ENCODE measurements at places on chromosomes 3 and 15.

DNA sequence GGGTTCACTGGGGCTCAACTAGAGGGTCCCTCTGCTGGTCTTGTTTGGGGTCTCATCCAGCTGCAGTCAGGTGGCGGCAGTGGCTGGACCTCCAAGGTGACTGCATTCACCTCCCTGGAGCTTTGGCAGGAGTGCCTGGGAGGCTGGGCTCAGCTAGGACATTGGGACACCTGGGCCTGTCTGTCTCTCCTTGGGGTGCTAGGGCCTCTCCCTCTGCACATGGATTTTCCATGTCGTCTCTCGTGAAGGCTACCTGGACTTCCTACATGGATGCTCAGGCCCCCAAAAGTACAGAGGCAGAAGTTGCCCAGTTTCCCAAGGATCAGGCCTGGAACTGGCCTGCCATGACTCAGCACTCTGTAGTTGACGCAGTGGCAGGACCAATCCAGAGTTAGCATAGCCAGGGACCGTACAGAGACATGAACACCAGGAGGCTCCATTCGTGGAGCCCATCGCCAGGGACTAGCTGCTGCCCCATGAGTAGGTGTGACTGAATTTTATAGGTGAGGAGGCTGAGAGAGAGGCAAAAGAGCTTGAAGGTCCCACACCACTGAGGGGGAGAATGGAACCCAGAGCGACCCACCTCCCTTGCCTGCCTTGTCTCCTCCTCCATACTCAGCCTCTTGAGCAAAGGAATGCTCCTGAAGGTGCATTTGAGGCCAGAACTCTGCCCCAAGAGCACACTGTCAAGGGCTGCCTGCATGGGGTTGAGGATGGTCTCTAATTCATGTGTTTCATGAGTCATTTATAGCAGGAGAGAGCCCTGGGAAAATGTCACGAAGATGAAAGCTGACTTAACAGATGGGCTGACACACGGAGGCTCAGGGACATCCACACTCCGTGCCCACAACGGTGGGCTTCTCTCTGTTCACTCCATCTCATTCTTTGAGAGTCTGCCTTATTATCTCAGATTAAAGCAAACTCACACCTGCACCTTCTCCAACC lies 13.0 kb upstream of the ALDH1A3 start:
- no peak for DNase-seq

- DNase-seq, result no peak
These were observed 5.4 kb upstream of the LINGO1 start for GRCh38 chr15:77637851-77638692.

- peak; percentile 85 for DNase-seq
These were observed at the start of gene SST for GRCh38 chr3:187669675-187670504. SST (minus strand) TSS chr3:187670394; CDS start chr3:187670291, 103 bp downstream.

GRCh38 chr15:67018441-67018840 lies 47.0 kb upstream of the SMAD3 start:
- no peak for DNase-seq

GRCh38 chr15:84981711-84982300 lies at the start of gene PDE8A:
PDE8A (plus strand) TSS chr15:84981856; CDS start chr15:84982163, 307 bp downstream.
- DNase-seq, result peak; percentile 69

DNA sequence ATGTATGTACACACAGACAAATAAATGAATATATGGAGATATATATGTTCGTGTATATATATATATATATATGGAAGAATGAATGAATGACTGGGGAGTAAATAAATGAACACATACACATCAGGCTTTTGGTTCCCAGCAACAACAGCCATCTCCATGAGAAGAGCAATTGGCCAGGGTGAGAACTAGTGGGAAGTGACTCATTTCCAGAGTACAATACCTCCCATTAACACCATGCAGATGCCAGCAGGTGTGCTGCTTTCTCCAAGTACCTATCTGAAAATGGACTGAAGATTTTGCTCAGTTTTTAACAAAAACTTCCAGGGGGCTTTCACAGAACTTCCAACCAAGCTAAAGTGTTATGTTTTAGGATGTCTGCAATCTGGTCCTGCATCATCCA lies 179.8 kb upstream of the SLC2A2 start:
- no peak for DNase-seq

- no peak for DNase-seq
These were observed 8.6 kb upstream of the NR2F2 start for GRCh38 chr15:96321639-96322535.

- no peak for DNase-seq
These were observed 192.7 kb downstream of the ROBO2 start for GRCh38 chr3:77232557-77232956.

DNA sequence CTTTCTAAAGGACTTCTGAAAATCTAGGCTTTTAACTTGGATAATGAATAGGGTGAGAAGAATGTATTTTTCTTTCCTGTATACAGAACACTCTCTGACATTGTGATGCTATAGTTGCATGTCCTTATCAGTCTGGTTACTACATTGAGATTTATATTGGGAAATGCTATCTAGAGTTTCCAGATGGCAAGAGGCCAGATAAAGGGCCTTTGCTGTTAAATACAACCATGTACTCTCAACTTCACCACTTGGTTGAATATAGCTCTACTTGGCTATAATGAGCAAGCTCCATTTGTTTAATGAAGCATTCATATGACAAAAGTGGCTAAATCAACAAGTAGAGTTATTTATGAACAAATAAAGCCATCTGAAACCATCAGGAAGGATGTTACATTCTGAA lies 91.0 kb downstream of the IGSF11 start:
- DNase-seq, result no peak

- DNase-seq, result peak; percentile 60
These were observed 299 bp downstream of the TYRO3 start for GRCh38 chr15:41559239-41559782.

- DNase-seq, result no peak
These were observed 12.7 kb upstream of the ACTC1 start for GRCh38 chr15:34808016-34808415.

- no peak for DNase-seq
These were observed 14.7 kb downstream of the SHOX2 start for GRCh38 chr3:158091531-158091930.

DNA sequence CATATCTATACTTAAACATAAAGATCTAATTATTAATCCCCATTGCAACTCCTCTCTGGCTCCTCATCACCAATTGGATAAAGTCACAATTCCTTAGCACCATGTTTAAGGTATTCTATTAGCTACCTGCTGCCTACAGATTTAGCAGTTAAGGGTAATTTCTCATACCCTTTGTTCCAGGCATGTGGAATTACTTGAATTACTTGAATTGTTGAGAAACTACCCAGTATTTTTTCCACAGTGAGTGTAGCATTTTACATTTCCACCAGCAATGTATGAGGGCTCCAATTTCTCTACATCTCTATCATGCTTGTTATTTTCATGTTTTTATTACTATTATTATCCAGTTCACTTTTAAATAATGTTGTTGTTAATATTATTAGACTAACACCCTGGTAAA lies 86.4 kb downstream of the P2RY1 start:
- no peak for DNase-seq

DNA sequence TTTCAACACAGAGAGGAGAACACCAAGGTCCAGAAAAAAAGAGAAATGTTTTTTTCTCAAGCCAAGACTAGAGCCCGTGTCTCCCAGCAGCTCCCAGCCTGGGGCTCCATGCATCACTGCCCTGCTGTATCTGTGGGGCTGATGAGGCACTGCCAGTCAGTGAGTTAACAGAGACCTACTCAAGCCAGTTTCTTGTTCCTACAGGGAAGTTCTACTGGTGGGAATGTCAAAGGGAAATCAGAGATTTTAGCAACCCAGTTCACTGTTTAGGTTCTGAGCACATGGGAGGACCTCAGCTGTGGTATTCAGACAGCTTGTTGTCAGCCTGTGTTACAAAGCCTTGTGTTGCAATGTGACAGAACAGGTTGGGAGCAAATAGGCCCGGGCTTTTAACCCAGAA lies 234.3 kb downstream of the TLE3 start:
- DNase-seq, result no peak

DNA sequence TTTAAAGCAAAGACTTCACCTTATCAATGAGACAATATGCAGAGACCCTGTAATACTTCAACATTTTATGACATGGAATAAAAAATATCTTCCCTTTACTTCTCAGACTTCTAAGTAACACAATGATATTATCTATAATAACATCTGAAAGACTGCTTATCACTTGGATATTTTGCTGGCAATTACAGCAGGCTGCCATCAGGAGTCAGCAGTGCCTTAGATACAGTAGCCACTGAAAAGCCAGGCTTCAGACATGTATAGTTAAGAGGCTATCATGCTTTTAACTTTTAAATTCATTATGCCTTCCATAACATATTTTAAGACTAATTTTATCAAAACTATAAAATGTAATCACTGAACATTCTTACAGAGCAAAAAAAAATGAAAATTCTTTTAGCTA lies 227.5 kb downstream of the NEK10 start:
- no peak for DNase-seq

- DNase-seq, result no peak
These were observed 166.4 kb upstream of the PROK2 start for GRCh38 chr3:71951361-71951760.

DNA sequence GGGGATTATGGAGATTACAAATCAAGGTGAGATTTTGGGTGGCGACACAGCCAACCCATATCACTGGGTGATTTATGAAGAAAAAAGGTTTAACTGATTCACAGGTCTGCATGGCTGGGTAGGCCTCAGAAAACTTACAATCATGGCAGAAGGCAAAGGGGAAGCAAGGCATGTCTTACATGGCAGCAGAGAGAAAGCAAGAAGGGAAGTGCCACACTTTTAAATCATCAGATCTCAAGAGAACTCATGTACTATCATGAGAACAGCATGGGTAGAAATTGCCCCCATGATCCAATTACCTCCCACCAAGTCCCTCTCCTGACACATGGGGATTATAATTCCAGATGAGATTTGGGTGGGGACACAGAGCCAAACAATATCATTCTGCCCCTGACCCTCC lies 59.7 kb downstream of the DPH6 start:
- no peak for DNase-seq

DNA sequence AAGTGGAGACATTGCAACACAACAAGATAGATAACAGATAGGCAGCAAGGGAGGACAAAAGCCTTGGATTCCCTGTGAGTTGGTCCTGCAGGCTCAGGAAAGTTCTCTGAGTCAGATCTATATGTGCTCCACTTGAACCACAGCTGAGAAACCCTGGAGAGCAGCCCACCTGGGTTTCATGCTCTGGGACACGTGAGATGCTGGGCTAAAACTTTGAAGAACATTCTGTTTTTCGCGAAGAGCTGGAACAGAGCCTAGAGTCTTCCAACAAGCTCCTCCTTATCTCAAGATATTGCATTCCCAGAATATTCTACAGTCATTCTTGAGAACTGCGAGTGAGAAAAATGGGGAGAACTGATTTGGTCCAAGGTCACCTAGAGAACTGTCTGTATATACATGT lies 583.0 kb upstream of the ROBO1 start:
- no peak for DNase-seq

- no peak for DNase-seq
These were observed 489.6 kb upstream of the RASGRP1 start for GRCh38 chr15:39054128-39054732.

GRCh38 chr3:1609416-1609815 lies 489.2 kb upstream of the CNTN4 start:
- DNase-seq, result no peak

- DNase-seq, result no peak
These were observed 47.4 kb downstream of the SLC15A2 start for GRCh38 chr3:121941592-121941991.

GRCh38 chr15:48046813-48047438 lies 73.9 kb upstream of the SLC24A5 start:
- no peak for DNase-seq

DNA sequence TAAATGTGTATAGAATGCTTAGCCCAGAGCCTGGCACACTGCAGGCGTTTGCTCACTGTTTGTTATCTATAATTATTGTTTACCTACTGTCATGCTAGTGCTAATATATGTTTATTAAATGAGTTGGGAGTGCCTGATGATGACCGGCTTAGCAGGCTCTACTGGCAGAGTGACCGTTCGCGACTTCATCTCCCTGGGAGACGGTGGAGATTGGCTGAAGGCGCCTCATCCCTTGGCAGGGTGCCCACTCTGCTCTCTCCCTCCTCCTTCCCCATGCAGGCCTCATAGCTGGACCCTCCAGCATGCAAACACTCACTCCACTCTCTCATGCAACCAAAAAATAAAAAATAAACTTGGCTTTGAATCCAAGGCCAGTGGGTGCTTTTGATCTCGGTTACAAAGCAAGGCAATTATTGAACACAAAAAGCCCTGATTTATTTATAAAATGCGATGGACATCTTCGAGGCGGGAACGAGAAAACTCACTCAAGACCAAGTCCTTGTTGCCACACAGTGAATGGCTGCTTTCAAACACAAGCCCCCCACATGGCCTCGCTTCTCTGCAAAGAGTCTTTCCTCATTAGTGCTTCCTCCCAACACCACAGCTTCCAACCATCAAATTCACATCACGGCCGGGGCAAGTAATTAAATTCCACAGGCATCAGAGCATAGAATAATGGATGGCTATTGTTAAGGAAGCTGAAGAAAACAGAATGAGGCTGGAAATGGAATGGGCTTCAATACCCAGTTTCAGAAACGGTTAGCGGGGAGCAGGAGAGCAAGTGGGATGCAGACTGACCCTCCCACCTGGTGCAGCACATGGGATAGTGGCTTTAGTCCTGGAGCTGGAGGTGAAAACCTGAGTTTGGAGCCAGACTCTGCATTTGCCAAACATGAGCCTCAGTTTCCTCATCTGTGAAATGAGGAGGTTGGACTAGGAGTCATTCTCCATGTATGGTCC lies 135.7 kb upstream of the RAD18 start:
- no peak for DNase-seq

GRCh38 chr15:47184908-47185801 lies 532.1 kb upstream of the SEMA6D start:
- no peak for DNase-seq

DNA sequence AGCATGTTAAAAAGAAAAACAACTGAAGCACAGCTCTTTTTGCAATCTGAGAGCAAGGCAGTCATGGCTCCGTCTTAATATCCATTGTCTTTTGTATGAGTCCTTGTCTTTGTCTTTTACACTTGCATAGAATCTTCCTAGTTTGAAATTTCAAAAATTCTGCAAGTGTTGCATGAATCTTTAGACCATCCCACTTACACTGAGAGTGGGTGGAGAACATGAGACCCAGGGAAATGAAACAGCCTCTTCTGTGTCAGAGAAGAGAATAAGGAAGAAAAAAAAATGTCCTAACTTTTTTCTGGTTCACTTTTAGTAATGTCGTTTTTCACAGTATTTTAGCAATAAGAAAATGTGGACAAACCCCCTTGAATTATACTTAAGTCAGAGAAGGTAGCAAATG lies 12.1 kb upstream of the DCLK3 start:
- no peak for DNase-seq

DNA sequence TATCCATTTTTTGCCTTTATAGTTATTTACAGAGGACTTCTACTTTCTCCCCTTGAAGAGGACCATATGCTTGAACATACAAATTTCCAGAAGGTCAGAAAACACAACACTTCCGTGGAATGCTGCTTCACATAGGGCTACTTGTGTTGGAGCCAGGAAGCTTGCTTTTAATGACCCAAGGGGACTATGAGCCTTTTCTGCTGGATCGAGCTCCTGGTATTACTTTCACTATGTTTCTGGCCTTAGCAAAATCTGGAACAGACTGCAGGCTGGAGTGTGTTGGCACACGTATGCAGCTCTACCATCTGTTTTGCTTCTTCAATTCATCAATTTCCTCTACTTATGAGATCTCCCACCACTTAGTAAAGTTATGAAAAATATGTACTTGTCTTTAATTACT lies 69.3 kb upstream of the CBLB start:
- DNase-seq, result no peak
